ENCODE measurements at places on chromosomes 1 and 21.

- DNase-seq = no peak
Observed at GRCh38 chr1:196623079-196623478, 14.8 kb upstream of the KCNT2 start.

DNA sequence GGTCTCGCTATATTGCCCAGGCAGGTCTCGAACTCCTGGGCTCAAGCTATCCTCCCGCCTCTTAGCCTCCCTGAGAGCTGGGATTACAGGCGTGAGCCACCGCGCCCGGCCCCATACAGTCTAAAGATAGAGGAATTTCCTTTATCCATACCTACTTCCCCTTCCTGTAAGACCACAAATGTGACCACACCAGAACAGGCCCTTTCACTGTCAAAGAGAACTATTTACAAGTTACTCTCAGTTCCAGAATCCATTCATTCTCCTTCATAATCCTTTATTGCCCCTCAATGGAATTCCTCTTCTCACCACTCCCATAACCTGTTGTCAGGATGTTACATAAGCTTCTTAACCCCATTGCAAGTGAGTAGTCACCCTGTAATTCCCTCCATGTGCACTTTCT, 26.3 kb upstream of the SLC5A9 start:
- DNase-seq = peak; percentile 29

DNA sequence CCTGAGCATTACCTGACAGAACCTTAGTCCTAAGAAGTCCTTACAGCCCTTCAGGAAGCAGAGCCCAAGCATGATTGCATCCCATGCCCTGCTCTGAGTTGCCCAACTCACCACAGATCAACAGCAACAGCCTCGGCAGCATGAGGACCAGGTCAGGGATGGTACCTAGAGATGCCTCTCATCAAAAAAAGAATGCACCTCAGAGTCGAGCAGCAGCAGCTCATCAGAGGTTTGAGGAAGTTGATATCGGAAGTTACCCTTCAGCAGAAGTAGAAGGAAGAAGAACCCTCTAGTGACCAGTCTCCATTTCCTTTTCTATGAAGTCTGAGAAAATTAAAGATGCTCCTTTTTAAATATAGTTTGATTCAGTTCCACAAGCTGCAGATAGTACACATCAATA, at the start of gene FCRL1:
FCRL1 (minus strand) TSS at position 225 of the 400 bp plus-strand sequence; CDS start at position 142, 83 bp downstream.
- no peak for DNase-seq

DNA sequence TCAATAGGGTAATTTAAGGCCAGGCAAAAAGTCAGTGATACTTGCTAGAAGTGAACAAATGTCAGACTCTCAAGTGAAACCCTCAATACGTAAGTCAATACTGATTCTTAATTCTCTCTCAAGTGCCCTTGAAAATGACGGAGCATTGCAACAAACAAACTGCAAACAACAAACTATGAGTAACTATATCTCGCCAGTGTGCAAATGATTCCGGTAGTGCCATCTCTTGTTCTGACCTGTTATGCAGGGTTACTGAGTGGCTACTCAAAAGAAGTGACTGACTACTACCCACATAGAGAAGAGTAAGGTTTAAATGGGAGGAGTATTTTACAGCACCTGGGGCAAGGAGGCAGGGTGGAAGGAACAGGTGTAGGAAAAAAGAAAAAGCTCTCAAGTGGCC, 1.6 kb downstream of the SLC19A2 start:
- DNase-seq = peak; percentile 28

DNA sequence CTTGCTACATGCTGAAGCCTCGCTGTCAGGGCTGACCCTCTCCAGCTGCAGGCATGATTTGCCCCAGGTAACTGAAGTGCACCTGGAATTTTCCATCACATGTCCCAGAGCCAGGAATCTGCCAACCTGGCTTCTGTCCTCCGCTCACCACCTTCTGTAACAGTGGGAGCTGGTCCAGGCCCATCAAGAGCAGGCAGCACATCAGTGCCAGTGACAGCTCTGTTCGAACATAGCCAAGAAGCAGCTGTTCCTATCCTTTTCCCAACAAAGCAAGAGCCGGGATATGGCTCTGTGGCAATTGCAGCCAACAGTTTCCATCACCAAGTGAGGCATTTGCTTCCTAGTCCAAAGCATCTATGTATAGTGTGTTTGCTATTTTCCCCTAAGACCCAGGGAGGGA, 42.2 kb upstream of the KANK4 start:
- DNase-seq = no peak

DNA sequence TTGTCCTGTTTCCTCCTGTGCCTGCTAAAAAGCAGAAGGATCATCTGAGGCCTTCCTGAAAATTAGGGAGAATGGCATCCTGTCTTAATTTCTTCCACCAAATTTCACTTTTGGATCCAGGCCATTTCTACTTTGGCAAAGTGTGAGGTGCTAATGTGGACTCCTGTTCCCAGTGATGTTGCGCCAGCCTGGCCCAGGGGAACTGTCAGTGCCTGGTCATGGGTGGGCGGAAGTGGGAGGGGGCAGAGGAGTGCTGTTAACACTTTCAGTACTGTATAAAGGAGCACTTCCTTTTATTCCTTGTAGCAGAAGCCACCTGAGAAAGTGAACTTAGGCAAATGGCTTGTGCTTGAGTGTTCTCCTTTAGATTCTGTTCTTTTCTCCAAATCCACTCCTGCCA, 19.9 kb downstream of the ELAPOR1 start:
- DNase-seq = peak; percentile 39

DNA sequence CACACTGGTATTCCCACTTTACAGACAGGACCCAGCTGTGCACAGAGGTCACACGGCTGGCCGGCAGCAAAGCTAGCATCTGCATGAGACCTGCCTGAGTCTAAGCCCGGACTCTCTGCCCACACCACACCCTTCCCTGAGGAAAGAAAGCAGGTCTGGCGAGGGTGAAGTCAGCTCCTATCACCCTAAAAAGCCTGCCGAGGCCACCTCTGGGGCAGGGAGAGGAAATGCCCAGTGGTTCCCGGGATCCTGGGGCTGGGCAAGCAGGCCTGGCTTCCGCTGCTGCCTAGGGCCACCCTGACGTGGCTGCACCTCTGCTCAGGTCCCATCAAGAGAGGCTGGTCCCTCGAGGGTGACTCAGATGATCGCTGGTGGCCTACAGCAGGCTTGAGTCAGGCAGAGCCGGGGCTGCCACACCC, 42.2 kb downstream of the RAP1GAP start:
- DNase-seq = no peak

- DNase-seq = no peak
Observed at GRCh38 chr1:76012341-76013205, 62.0 kb upstream of the ST6GALNAC3 start.

DNA sequence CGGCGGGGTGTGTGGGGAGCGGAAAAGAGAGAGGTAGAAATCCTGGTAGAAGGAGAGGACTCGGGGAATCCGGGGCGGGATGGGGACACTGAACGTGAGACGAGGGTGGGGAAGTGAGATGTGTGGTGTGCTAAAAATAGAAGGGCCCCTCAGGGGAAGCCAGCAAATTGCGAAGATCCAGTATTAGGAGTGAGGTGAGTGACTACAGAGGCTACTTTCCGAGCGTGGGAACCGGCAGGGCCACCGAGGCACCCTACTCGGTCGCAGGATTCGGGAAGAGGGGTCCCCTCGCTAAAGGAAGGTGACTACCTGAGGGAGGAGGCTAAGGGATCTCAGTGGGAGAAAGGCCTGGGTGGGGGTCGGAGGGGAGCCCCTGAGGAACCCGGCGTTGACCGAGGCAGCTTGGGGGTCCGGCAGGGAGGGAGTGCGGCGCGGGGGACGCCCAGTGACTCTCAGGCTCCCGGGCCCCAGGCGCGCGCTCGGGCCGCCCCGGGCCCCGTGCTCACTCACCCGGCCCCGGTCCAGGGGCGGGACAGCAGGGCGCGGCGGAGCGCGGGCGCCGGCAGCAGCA, 318 bp downstream of the ALDH4A1 start:
- DNase-seq = peak; percentile 24

DNA sequence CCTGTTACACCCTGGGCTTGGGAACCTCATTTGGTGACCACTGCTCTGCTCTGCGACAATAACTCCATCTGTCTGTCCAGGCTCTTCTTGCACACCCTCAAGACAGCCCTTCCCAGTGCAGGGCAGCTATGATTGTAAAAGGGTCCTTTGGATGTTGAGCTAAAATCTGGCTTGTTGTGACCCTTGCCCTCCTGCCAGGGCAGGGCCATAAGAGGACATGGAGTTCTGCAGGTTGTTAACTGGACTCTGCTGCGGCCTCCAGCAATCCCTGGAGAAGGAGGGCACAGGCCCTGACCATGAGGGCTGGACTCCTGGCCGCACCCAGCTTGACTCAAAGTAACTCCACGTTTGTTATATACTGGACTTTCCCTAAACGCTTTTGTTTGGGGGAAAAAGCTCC, 41.2 kb downstream of the DHCR24 start:
- no peak for DNase-seq

Data from KBM-7 (cell line).